CD4-positive, alpha-beta memory T cell (primary cell): ENCODE measurements at places on chromosomes 7 and 10. TPM values are rescaled to one million over a fixed set of nuclear protein-coding genes. Genes with fewer than 3 reads are reported as not detected.

- H3K36me3 ChIP-seq = no peaks in the 10 kb centered on the region
- no peak overlapping the region for H3K4me3 ChIP-seq
- H3K27me3 ChIP-seq = no peaks in the 10 kb centered on the region
- DNase-seq = no peak
Measured at GRCh38 chr7:33500703-33501701, 371.6 kb downstream of the BBS9 start.

- H3K36me3 ChIP-seq = no peaks in the 10 kb centered on the region
- H3K4me3 ChIP-seq = no peak overlapping the region
- no peak for DNase-seq
- H3K4me1 ChIP-seq = peaks cover 58% of the 10 kb centered on the region
- no peak overlapping the region for H3K27ac ChIP-seq
Measured at GRCh38 chr10:118737603-118738302, 17.0 kb downstream of the CACUL1 start.

Gene CTAGE15
- total RNA-seq = not detected

DNA sequence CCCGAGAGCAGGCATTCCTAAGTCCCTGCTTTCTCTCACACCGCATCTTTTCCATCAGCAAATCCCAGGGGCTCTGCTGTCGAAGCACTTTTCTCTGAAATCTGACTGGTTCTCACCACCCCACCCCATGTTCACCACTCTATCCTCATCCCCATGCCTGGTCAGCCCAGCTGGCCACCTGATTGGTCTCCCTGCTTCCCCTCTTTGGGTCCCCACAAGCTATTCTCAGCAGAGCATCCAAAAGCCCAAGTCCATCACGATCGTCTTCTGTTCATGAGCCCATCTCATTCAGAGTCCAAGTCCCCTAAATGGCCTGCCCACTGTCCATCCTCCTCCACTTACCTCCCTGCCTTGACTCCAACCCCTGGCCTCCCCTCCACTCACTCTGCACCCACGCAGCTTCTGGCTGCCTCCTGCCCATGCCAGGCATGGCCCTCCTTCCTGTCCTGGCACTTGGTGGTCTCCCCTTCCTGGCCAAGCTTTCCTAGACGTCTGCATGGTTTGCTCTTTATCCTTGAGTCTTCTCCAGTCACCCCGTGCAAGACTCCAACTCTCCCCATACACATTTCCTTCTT, 1.6 kb upstream of the PPP2R2D start:
- DNase-seq = no peak
- H3K27me3 ChIP-seq = no peaks in the 10 kb centered on the region
- no peak overlapping the region for H3K4me3 ChIP-seq
